ENCODE measurements at places on chromosomes 3 and 15.

- DNase-seq = no peak
These were observed 80.7 kb upstream of the ALDH1L1 start for GRCh38 chr3:126261037-126261436.

DNA sequence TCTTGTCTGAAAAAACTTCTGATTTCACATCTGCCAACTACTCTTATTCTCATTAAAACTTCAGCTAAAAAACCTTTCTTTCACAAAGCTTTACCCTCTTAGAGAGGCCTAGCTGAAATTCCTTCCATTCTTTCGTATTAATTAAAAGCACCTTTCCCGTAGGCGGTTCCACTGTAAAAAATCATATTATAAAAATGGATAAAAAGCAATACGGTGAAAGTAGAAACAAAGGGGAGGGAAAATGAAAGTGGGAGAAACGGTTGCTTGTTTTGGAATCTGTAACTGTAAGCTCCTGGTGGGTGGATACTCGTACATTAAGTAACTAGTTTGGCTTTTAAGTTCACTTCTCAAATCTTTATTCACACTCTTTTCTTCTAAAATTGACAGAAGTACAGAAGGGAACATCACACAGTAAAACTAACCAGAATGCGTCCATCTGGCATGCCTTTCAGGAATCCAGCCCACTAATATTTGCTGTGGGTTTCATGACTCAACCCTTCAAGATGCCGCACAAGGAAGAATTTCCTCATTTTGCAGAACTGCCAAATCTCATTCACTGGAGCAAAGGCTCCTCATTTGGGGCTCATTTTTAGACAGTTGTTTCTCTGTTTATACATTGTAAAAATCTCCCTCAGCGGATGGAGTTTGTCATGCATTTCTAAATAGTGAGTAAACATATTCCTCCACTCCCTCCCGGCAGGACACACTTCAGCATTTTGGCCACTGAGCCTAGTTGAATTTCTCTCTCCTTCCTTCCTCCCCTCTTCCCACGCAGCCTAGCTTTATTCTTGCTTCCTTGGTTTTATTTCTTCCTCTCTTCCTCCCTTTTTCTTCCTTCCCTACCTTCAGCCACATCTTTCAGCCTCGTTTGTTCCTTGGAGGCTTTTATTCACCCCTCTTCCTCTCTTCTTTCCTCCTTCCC lies 419.5 kb upstream of the NAALADL2 start:
- no peak for DNase-seq

GRCh38 chr3:5136919-5137429 lies 14.9 kb downstream of the ARL8B start:
- DNase-seq = no peak

- no peak for DNase-seq
These were observed 915.0 kb upstream of the GBE1 start for GRCh38 chr3:82676356-82677026.

DNA sequence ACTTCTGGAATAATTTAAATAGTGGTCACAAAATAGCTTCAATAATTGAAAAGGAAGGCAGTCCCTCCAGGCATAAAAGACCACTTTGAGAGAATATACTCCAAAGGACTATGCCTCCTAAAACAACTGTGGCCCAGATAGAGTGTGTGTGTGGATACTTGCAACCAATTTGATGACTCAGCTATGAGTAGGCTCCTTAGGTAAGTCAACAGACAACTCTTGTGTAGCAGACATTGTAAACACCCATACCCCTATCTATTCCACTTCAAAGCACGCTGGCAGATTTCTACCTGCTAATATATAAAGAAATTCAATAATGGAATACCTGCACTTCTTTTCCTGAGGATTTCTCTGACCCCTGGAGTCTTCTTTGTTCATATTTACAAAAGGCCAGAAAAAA lies 254.5 kb downstream of the NEK10 start:
- DNase-seq = peak; percentile 7

DNA sequence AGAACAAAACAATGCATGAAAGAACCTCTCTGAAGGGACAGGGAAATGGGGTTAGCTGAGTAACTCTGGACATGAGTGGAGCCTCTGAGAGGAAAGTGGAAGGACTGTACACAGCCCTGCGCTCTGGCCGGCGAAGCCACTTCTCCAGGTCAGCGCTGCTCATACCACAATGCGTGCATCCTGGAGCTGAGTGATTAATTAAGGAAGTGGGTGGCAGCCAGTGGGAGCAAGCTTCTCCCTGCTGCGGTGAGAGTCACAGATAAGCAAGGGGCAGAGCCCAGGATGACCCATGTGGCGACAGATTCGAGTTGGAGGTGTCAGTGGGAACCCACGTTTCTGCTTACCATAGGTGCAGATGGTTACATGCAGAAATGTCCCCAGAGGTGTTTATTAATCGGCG lies 48.0 kb downstream of the KLF15 start:
- no peak for DNase-seq

GRCh38 chr3:46019707-46020106 lies 7.6 kb downstream of the XCR1 start:
- DNase-seq = no peak

DNA sequence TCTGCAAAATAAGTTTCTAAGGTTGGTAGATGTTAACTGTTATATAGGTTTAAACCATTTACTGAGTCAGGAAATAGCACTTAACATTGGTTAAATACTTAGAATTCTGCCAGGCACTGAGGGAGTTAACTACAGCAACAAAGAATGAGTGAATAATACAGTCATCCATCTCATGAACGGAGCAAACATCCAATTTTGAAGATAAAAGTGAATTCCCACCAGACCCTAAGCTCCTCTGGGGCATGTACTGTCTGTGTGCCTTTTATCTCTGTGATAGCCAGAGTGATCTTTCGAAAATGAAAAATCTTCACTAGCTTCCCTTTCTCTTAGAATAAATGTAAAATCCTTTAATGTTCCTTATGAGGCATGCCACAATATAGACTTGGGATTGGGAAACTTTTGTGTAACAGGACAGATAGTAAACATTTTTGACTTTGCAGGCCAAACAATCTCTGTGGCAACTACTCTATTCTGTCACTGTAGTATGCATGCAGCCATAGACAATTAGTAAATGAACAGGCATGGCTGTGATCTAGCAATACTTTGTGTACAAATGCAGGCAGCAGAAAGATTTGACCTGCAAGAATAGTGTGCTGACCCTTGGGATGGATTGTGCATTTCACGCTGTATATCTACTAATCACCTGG lies 294.5 kb upstream of the LMCD1 start:
- DNase-seq = no peak

DNA sequence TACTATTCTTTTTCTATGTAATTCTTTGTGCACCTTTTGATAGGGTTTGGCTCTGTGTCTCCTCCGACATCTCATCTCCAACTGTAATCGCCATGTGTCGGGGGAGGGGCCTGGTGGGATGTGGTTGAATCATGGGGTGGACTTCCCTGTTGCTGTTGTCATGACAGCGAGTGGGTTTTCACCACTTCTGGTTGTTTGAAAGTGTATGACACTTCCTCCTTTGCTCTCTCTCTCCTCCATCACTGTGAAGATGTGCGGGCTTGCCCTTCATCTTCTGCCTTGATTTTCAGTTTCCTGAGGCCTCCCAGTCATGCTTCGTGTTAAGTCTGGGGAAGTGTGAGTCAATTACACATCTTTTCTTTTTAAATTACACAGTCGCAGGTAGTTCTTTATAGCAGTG lies 225.8 kb upstream of the DPPA4 start:
- DNase-seq = no peak

DNA sequence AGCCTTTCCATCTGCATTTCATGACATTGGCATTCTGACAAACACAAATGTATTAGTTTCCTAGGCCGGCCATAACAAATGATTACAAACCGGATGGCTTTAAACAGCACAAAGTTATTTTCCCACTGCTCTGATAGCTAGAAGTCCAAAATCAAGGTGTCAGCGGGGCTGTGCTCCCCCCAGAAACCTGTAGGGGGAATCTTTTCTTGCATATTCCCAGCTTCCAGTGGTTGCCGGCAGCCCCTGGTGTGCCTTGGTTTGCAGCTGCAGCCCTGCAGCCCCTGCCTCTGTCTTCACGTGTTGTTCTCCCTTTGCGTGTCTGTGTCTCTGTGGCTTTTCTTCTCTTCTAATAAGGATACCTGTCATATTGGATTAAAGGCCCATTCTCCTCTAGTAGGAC lies 79.0 kb upstream of the CDV3 start:
- no peak for DNase-seq

GRCh38 chr3:168081856-168082255 lies 13.9 kb downstream of the GOLIM4 start:
- DNase-seq = no peak

- DNase-seq = no peak
These were observed 15.1 kb upstream of the CCDC80 start for GRCh38 chr3:112656043-112656442.

DNA sequence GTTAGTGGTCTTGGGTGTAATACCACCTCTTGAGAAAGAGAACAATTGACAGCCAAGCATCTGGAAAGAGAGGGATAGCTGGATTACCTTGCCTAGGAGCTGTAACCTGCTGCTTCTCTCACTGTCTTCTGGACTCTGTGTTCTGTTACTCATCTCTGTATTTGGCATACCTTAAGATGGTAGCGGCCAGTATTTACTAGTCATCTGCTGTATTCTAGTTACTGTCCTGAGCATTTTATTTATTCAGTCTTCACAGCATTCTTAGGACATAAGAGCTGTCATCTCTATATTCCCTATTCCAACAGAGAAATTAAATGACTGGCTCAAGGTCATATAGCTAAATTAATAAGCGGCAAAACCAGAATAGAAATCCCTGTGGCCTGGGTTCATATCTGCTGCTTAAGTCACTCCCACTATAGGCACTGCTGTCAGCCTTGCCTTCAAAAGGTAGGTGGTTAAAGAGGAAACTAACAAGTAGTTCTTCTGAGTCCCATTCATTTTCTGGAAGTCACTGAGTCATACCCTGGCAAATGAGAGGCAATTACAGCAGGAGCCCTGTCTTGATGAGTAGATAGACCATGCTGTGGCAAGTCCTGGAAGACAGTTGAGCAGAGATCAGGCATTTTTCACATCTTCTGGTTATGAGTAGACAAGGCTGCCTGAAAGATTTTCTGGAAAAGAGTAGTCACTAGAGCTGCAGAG lies 68.2 kb downstream of the RAB7A start:
- no peak for DNase-seq

- DNase-seq = no peak
These were observed 538.9 kb upstream of the GRM7 start for GRCh38 chr3:6321999-6322398.

- no peak for DNase-seq
These were observed 84.3 kb upstream of the ABI3BP start for GRCh38 chr3:101077361-101078011.

- DNase-seq = no peak
These were observed 12.9 kb downstream of the FBN1 start for GRCh38 chr15:48632651-48633050.

- DNase-seq = no peak
These were observed 666.6 kb upstream of the CCDC54 start for GRCh38 chr3:106710596-106710995.

- DNase-seq = no peak
These were observed 9.7 kb downstream of the EPHB1 start for GRCh38 chr3:134804508-134805480.

DNA sequence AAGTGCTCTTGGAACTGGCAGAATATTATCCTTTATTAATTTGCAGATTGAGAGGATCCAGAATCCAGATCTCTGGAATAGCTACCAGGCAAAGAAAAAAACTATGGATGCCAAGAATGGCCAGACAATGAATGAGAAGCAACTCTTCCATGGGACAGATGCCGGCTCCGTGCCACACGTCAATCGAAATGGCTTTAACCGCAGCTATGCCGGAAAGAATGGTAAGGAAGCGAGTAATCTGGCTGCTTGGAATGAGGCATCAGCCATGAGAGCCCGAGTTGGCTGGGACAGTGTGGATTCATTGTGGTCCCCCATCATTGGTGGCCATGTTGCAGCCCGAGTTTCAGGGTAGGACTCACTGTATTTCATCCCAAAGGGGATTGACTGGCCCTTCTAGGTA lies 47.1 kb downstream of the PARP14 start:
- no peak for DNase-seq
